ENCODE measurements at places on chromosomes 1 and 21. TPM values are rescaled to one million over a fixed set of nuclear protein-coding genes. Genes with fewer than 3 reads are reported as not detected.

Gene RPF1
- 34.8 TPM for total RNA-seq

- DNase-seq = no peak
Observed at GRCh38 chr1:156560585-156561163, 11.7 kb downstream of the IQGAP3 start.

Gene TBX15
- total RNA-seq = not detected

Gene RNF115
- total RNA-seq = 15.0 TPM

DNA sequence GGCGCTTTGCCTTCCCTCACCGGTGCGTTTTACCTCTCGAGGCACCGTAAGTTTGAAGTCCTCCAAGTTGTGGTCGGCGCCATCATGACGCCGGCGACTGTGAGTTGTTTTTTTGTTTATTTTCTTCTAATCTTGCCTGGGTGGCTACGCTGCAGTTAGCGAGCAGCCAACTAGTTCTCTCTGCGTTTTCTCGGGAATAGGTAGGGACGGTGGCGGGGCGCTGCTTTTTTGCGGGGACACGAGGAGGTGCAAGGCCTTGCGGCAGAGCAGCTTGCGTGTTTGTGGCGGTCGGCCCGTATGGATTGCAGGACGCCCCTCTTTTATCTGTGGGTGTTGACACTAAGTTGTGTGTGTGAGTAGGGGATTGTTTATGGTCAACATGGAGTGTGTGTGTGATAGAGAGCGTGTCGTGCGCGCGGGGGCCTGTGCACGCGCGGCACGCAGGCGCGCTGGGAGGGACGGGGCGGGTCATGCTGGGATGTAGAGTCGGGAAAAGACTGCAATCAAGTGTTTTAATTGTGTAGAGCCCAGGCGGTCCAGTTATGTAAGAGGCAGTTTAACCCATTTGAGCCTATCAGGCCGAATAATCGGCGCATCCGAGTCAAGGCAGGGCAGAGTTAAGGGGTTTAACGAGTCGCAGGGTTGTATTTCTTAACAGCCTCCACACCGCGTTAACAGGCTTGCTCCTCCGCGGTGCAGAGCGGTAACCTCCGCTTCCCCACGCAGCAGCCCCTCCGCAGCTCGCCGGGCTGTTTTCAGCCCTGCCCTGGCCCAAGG is 1.2 kb upstream of the NEGR1 start:
- DNase-seq = peak; percentile 37

DNA sequence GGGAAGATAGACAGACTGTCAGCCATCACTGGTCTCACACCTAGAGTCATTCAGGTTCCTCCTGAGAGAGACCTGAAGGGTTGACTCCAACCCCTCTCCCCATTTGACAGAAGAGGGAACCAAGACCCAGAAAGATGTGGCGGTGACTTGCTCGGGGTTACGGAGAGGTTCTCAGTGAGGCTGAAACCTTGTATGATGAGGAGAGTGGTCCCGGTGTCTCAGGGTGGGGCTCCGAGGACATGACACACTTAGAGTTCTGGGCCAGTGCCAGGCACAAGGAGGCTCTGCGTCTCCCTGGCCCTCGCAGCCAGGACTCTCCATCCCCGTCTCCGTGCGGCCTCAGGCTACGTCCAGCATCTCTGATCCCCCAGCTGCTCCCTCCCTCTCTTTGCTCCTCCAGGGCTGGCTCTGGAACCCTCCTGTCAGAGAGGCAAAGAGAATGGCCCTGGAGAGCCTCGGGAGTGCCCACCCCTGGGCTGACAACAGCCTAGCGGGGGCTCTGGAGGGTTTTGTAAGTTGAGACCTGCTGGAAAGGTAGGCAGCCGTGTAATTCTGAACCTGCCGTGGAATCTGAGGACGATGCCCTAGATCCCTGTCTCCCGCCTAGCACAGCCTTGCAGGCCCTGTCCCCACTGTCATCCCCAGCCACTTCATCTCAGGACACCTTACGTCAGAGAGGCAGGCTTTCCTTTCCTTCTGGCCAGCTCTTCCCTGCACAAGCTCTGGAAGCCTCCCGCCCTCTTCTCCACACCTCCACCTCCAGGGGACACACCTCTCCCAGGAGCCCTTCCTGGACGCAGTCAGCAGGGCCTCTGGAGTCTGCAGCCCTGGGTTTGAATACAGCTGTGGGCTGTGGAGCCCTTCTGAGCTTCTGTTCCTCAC is 4.1 kb downstream of the EFHD2 start:
- no peak for DNase-seq

DNA sequence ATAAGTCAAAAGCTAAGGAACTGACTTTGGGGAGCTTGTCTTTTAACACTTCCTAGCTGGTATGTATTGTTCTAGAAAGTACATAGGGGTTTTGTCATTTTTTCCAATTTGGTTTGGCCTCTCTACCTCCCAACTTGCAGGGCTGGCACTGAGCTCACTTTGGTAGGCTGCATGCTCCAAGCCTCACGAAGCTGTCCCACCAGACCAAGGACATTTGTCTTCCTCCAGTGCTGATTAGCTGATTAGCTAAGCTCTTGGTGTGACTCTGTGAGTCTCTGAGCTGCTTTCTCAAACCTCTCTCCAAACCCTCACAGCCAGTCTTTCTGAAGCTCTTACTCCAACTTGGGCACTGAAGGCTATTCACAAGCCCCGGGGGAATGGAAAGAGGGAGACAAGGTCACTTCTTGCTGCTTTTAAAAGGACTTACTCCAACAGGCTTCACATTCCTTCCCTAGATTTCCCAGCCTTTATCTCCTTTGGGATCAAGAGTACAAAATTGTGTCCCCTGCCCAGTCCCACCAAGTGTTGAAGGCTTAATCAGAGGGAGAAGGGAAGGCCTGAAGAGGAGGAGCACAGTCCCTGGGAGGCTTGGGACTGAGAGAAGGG is 893 bp upstream of the CFAP45 start:
- no peak for DNase-seq

DNA sequence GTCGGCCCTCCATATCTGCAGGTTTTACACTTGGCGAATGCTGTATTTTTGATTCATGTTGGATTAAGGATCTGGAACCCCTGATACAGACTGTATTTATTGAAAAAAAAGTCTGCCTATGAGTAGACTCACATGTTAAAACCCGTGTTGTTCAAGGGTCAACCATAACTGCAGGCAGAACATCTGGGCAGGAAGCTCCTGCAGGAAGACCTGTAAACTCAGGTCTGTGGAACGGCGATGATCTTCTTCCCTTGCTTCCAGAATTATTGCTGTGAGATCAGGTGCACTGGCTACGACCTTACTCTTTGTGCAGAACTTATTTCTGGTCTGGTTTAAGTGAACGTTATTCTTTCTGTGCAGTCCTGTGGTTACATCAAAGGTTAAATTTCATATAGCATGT is 96.6 kb downstream of the DISC1 start:
- DNase-seq = no peak

DNA sequence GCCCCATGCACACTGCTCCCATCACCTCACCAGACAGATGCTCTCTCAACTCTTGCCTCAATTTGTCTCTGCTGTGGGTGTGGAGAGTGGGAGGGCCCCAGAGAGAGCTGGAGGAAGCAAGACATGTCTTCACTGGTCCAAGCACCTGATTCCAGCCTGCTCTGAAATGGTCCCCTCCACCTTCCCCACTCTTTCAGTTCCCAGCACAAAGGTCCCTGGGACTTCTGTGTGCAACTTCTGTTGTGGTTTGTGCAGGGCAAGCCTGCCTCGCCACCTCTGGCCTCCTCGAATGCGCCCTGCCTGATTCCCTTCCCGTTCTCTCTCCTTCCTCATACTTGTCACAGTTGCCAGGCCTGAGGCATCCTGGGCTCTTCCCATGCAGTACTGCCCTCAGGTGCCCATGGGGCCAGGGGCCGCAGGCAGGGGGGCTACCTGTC is 119.3 kb downstream of the SYT2 start:
- DNase-seq = no peak

Gene RPS6KC1
- 13.8 TPM for total RNA-seq

DNA sequence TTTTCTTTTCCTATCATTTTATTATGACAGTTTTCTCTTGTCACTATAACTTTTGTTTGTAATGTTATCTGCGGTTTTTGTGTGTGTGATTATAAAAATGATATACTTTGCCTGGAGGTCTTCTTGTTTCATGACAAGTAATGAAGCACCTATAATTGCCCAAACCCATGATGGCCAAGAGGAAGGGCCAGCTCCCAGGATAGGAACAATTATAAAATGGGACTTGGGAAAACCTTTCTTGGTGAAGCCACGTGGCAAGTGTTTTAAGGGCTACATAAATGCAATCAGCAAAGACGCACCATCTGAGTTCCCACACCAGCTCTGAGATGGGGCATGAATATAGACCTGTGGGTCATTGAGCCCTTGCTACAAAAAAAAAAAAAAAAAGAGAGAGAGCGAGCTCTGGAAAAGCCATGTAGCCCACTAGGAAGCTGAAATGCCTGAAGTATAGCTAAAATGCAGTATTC is 462.6 kb upstream of the RUNX1 start:
- no peak for DNase-seq

- peak; percentile 51 for DNase-seq
Observed at GRCh38 chr1:94819945-94820746, at the start of gene SLC44A3. Gene SLC44A3, plus strand, starts transcription at chr1:94820357. Its CDS starts 95 bp downstream, at chr1:94820452.

- peak; percentile 30 for DNase-seq
Observed at GRCh38 chr1:912740-913301, 10.9 kb upstream of the SAMD11 start.

- no peak for DNase-seq
Observed at GRCh38 chr1:164671966-164672571, 113.1 kb downstream of the PBX1 start.

Gene KCNT2
- not detected for total RNA-seq

GRCh38 chr1:115237023-115237422 is 101.0 kb downstream of the NGF start:
- DNase-seq = no peak

DNA sequence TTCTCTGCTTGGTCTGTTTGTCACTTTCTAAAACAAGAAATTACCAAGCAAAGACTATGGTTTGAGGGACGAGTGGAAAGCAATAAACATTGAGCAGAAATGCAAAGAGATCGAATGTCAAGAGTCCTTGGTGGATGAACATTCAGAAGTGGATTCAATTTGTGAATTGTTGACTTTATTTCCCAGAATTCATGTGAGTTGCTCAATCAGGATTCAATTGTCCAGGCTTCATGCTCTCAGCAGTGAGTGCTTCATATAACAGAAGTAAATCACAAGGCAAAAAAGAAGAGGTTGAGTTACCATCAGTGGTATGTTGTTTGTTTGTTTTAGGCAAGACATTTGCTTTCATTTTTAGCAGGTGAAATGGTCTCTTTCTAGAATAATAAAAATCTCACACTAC is 31.9 kb downstream of the NGF start:
- no peak for DNase-seq

DNA sequence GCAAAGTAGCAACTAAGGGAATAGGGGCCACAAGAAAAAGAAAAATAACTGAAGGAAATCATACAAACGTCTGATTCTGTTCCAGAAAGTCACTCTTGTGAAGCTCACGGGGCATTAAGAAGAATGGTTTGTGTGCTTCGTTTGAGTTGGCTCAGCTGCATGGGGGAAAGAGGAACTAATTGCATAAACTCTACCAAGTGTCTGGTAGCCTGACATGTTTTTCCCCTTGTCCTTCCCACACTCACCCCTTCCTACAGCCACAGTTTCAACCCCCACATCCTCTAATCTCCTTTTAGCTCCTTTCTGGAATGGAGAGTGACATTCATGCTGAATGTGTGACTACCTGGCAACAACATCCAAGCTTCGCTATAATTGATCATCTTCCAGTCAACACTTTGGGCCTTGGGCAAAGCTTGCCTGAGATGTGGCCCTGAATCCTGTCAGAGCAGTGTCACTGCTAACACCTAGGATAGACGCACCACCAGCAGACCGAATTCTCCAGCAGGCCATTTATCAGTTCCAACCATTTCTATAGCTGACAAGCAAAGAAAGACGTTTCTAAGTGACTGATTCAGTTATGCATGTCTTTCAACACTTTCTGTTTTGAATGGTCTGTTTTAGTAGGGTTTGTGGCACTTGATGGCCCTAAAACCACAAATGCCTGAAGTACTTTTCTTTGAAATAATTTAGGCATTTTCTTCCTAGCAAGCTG is 439.6 kb downstream of the TTLL7 start:
- no peak for DNase-seq

- DNase-seq = no peak
Observed at GRCh38 chr1:150507912-150508864, at the start of gene ECM1. Gene ECM1, plus strand, starts transcription at chr1:150508109. Its CDS starts 101 bp downstream, at chr1:150508210.

- DNase-seq = no peak
Observed at GRCh38 chr1:243916160-243916559, 66.1 kb upstream of the AKT3 start.
